ENCODE measurements at places on chromosomes 7 and 10.

DNA sequence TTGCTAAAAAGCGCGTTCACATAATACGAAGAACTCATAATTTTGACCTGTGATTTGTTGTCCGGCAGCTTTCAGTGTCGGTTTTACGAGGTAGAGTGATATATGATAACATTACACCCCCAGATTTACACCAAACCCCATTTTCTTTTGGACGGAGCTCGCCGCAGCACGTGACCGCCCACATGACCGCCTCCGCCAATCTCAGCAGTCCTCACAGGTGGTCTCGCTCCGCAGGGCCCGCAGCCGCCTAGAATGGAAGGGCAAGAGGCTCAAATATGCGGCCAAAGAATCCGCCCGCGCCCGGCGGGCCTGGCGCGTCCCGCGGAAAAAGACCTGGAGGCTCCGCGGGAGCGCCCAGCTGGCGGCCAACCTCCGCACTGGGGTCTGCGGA is at the start of gene HOXA7:
HOXA7 (minus strand) TSS at position 168 of the 391 bp plus-strand sequence; CDS start at position 38, 130 bp downstream.
- DNase-seq, result peak; percentile 96

GRCh38 chr10:33937036-33937730 is 602.7 kb upstream of the NRP1 start:
- DNase-seq, result peak; percentile 94

DNA sequence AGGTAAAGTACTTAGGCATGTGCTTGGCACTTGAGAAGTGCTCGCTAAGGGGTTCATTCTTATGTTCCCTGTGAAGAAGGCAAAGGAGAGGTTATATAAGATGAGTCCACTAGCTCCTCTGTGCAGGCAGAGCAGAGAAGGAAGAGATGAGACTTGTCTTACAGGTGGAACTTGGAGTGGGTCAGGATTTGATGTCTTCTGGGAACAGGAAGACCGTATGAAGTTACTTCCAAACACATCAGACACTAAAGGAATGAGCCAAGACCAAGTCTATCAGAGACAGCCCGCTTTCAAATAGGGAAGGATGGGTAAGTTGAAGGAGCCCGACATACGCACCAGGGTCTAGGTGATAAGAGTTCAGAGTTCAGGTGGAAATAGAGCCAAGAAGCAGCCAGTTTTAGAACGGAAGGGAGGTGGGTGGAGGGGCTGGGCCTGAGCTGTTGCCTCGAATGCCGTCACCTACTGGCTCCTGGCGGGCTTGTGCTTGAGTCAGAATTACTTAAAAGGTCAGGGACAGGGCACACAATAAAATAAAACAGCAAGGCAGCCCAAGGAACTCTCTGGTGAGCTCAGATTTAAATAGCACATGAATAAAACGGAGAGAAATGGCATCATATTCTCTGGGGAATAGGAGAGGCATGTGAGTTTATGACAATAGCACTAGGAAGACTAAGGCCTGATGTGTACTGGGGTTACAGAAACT is 56.1 kb upstream of the GRB10 start:
- no peak for DNase-seq

DNA sequence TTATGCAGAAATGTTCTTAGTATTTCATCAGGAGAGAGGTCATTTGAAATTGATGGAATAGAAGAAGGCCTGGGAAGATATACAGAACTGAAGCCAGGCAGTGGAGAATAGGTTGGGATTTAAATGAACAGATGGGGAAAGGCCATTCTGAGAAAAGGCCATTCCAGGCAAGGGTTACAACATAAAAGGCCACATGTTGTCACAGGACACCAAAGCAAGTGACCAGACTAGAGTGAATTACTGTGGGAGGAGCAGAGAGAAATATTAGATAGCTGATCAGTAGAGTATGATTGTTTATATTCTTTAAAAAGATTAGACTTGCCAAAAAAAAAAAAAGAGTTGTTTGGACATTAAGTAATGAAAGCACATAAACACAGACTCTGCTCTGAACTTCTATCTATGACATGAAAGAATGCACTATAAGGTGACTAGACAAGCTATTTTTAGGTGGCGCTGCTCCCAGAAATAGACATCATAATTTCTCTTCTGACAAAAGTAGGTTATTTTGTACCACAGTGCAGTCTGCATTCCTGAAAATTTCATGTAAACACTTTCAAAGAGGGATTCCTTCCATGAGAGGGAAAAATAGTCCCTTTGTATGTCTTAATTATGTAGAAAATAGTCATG is 55.2 kb upstream of the DKK1 start:
- DNase-seq, result no peak

GRCh38 chr7:29099896-29100847 is 46.2 kb downstream of the CPVL start:
- DNase-seq, result no peak

DNA sequence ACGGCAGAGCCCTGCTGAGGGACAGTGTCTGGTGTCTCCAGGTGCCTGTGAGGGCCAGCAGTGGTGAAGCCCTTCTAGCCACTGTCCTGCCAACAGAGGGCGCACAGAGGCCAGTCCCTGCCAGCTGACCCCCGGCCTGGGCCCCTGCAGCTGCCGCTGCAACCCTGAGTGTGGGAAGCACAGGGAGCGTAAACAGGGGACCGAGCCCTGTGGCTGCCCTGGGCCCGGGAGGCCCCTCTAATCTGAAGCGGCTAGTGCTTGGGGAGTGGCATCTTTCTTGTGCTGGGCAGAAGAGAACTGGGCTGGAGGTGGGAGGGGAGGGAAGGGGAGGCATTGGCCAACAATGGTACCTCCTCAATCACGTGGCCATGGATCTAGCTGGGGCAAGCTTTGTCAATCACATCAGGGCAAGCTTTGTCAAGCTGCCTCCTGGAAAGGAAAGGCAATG is 34.6 kb downstream of the TRIM8 start:
- peak; percentile 84 for DNase-seq

DNA sequence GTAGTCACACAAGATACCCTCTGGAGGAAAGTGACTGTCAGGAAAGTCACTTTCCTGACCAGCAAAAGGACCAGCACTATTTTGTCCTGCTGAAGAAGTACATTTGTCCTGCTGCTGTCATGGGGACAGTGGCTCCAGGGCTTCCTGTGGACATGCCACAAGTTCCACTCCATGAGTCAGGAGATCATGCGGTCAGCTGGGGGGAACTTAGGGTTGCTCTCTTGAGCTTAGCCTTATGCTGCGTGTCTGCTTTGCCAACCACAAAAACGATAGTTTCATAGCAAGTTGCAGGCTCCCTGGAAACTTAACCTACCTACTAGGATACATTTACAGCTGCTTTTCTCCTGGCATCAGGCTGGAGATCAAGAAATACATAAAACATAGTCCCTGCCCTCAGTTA is 19.8 kb upstream of the ALOX5 start:
- DNase-seq, result no peak

GRCh38 chr7:131145026-131145425 is 182.7 kb upstream of the MKLN1 start:
- no peak for DNase-seq

- DNase-seq, result no peak
Observed at GRCh38 chr7:13628239-13629001, 361.0 kb downstream of the ETV1 start.

DNA sequence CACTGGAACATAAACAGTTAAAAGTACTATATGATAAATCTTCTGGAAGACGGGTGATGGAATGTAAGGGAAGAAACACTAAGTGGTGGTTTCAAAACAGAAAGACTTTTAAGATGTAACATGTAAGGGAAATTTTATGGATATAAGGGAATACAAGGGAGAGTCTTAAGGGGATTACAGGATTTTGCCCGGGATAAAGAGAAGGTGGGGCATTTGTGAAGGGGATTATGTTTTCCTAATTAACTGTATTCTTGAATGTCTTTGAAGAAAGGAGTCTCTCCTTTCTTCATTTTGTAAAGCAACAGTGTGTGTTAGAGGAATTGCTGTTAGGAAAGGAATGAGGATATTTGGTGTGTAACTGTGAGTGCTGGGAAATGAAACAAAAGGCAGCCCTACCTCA is 745.2 kb downstream of the AUTS2 start:
- DNase-seq, result no peak

DNA sequence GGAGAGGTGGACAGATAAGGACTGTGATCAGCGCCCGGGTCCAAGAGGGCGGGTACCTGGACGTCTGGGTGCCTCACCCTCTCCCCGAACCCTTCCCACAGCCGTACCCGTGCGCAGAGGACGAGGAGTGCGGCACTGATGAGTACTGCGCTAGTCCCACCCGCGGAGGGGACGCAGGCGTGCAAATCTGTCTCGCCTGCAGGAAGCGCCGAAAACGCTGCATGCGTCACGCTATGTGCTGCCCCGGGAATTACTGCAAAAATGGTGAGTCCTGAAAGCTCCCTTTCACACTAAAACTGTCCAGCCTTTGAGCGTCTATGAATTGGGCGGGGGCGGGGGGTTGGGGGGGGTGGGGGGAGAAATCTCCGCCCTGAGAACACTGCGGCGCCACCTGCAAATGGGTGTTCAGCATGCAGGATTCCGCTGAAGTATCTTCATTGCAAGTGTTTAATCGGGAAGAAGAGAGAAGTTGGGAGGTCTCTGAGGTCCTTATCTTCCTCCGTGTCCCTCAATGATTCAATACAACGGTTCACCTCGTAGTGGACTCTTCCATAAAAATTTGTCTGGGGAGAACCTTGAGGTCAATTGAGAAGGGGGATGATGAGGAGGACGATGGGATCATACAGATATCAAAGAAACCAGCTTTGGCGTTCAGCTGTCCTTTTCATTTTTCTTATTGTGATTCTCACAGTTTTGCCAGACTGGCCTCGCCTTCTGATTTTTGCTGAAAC is 906 bp downstream of the DKK1 start:
- DNase-seq, result peak; percentile 42

DNA sequence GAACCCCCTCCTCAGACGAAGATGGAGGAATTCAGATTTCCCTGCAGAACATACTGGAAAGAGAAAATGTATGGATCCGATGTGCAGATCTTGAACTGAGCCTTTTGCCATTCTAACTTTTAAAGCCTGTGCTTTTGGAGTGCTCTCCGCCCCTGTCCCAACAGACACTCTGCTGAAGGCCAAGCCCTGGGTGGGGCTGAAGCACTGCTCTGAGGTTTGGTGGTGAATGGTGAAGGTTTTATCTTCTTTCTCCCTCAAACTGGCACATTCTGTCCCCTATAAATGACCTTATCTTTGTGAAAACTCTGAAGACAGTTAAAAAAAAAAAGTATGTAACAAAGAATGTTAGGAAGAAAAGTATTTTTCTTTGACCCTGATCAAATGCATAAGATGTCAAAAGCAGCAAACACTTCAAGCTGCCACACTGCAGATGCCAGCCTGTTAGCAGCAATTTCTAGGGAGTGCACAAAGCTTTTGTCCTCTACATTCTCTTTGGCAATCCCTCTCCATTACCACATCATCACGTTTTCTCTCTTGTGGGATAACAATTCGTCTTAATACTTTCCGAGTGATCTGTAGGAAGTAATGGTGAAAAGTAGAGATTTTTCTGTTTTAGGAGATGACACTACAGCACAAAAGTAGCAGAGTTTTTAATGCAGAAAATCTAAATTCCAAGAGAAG is 137.3 kb upstream of the CCDC6 start:
- no peak for DNase-seq

- no peak for DNase-seq
Observed at GRCh38 chr7:40763319-40764287, 628.8 kb downstream of the SUGCT start.

DNA sequence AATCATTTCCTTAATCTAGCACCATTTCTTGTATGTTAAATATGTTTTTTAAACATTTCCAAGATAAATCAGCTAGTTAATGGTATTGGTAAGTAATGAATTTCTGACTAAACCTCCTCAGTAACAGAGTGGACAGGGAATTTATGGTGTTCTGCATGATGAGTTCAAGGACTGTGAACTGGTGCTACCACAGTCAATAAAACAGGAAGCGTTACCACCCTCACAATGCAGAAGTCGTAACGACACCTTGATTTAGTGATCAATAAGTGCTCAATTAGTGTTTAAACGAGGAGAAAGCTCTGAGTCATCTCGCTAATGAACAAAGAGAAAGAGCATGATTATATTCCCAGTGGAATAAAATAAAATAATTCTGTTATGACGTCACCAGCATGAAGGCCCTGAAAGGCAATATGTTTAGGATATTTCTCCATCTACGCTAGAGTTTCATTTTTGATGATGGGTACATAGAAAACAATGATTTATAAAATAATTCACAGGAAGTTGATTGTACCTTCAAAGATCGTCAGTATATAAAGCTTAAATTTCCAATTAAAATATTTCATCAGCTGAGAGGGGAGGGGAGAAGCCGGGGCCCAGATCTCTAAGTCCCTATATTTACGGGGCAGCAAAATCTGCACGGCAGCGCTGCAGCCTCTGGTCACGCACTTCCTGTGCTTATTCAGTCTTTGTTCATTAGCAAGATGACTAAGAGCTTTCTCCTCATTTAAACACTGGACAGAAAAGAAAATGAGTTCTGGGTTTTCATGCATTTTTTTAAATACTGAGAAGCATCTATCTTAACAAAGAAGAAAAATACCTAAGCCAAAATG is 400.5 kb downstream of the PTPRN2 start:
- peak; percentile 10 for DNase-seq

- no peak for DNase-seq
Observed at GRCh38 chr7:66747881-66748511, 7.5 kb downstream of the RABGEF1 start.

- peak; percentile 64 for DNase-seq
Observed at GRCh38 chr7:130486114-130486953, 5.6 kb upstream of the MEST start.

- DNase-seq, result no peak
Observed at GRCh38 chr10:47179291-47179647, 120.7 kb upstream of the GDF10 start.

- DNase-seq, result no peak
Observed at GRCh38 chr7:83791737-83792136, 142.8 kb upstream of the SEMA3E start.

DNA sequence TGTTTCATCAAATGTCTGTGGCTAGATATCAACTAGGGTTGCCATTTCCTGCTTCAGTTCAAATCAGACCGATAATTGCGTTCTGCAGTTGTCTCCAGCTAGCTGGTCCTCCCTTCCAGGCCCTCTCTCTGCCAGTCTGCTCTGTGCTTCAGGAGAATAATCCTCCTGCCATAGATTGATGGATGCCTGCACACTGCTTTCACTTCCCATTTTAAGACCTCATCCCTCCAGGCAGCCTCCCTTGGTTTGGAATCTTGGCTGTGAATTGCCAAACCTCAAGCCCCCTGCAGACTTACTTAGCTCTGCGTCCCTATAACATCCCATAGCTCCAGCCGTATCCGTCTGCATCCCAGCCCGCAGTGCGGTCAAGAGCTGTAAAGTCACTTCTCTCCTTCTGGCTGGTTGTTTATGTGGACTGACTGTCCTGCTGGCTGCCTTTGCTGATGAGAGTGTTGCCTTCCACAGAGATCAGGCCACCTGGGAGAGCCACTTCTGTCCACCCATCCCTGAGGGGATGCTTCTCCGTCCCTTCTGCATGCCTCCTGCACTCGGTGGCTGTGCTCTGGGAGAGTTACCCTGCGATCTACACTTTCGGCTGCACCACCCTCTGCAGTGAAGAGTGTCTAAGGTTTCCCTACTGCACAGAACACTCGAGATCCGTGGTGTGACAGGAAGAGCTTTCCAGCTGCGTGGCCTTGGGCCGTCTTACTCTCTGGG is 22.4 kb upstream of the KLF6 start:
- DNase-seq, result no peak

- DNase-seq, result no peak
Observed at GRCh38 chr7:150818971-150819370, 18.4 kb downstream of the TMEM176A start.
